ENCODE measurements at places on chromosomes 2 and 18. TPM values are rescaled to one million over a fixed set of nuclear protein-coding genes. Genes with fewer than 3 reads are reported as not detected.

The DSG4 gene
- not detected for total RNA-seq

The MC2R gene
- total RNA-seq = not detected

The CD226 gene
- total RNA-seq = 0.38 TPM

The EFEMP1 gene
- total RNA-seq = 52.5 TPM

- DNase-seq = no peak
These were observed 40.9 kb upstream of the ORC2 start for GRCh38 chr2:201004370-201004769.

- DNase-seq = no peak
These were observed 143.9 kb downstream of the LTBP1 start for GRCh38 chr2:33090553-33091134.
